ENCODE measurements at places on chromosomes 3 and 15.

DNA sequence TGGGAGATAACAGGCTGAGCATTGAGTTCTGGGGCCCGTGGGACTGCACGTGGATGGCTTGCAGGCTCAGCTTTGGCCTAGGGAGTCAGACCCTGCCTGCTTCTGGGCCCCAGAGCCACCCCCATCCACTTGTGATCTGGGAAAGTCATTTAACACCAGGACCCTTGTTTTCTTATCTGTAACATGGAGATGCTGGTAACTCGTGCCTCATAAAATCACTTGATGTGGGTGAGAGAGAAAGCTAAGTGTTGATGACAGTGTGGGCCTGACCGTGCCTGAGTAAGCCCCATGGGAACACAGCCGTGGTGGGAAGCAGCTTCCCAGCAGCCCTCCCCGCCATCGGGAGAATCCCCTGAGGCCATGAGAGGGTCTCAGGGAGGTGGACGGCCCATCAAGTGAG lies 378.1 kb downstream of the GABRB3 start:
- DNase-seq: no peak

DNA sequence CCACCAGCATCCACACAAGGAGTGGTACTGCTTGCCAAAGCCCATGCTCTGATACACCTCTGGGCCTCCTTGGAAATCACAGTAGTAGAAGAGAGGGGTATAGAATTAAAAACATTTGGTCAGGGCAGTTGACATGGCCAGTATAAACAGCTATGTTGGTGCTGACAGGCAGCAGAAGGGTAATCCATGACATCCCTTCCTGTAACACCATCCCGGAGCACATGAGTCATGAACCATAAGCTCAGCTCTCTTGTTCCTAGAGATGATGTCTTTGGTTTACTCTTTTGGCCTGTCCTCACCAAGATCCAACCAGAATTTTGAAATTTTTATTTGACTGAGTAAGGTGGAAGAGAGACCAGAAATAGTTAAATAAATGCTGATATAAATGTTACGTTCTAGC lies 132.6 kb upstream of the CTDSPL start:
- no peak for DNase-seq

DNA sequence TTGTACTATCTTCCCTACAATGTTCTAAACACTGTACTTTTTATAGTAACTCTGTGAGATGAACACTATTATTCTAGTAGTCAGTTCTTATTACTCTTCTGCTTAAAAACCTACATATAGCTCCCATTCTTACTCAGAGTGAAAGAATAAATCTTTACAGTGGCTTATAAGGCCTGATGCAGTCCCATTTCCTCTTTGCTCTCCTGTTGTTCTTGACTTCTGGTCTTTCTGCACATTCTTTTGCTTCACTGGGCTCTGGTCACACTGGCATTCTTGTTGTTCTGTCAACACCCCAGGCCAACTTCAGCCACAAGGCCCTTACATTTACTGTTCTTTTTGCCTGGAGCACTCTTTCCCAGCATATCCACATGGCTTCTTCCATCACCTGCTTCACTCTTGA lies 58.2 kb upstream of the TP63 start:
- DNase-seq: no peak

- DNase-seq: no peak
Observed at GRCh38 chr15:76588811-76589747, 252.5 kb downstream of the ISL2 start.

DNA sequence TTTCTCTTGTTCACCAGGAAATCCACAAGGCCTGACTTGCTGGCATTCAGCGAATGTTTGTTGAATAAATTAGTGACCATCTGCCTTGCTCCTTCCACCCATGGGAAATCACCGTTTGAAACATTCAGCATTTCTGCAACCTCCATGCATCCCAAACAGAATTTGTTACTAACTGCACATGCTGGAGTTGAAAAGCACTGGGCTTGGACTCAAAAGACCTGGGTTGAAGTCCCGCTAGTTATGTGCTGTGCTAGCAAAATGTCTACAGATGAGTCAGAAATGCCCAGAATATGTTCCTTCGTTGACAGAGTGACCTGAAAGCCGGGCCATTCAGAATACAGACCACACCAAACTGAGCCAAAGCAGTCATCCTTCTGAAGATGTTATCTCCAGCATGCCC lies 144.6 kb downstream of the ALDH1A2 start:
- no peak for DNase-seq

DNA sequence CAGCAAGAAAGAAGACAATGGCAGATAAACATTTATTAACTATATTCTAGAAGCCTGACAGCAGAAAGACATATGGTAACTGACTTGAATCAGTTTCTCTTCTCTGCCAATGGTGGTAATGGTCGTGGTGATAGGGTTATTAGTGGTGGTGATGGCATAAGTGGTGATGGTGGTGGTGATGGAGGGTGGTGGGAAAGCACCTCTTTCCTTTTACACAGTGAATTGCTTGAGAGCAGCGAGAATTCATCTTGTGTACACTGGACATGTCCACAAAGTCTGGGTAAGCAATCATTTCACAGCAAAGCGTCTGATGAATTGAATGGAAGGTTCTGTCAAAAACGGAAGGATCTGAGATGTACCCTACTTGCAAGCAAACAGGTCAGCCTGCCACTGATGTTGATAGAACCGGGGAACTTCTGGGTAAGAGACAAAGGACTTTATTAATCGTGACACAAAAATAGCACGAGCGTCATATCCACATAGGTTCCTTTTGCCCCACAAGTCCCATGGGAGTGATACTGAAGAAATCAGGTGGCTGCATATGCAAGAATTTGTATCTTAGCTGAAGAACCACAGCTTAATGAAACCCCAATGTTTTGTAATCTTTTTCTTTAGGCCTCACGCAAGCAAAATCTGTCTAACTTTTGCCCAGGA lies 23.5 kb upstream of the TBC1D5 start:
- DNase-seq: no peak

- peak; percentile 65 for DNase-seq
Observed at GRCh38 chr3:34012102-34012461, 213.7 kb downstream of the PDCD6IP start.

GRCh38 chr3:187740421-187741399 lies 4.6 kb downstream of the BCL6 start:
- DNase-seq: no peak

- no peak for DNase-seq
Observed at GRCh38 chr15:55721554-55722185, 21.3 kb downstream of the PRTG start.

- DNase-seq: no peak
Observed at GRCh38 chr15:83207009-83207659, 489 bp downstream of the HDGFL3 start.

- DNase-seq: no peak
Observed at GRCh38 chr3:127762787-127763105, 59.6 kb downstream of the MGLL start.
